ENCODE measurements at places on chromosomes 5 and 9. TPM values are rescaled to one million over a fixed set of nuclear protein-coding genes. Genes with fewer than 3 reads are reported as not detected.

GRCh38 chr5:72451741-72452505, 55.3 kb downstream of the ZNF366 start:
- DNase-seq = no peak
- peaks cover 43% of the 10 kb centered on the region for H3K4me1 ChIP-seq
- no peaks in the 10 kb centered on the region for H3K36me3 ChIP-seq
- peak overlapping the region; percentile 86 for H3K27ac ChIP-seq
- H3K27me3 ChIP-seq = no peaks in the 10 kb centered on the region

DNA sequence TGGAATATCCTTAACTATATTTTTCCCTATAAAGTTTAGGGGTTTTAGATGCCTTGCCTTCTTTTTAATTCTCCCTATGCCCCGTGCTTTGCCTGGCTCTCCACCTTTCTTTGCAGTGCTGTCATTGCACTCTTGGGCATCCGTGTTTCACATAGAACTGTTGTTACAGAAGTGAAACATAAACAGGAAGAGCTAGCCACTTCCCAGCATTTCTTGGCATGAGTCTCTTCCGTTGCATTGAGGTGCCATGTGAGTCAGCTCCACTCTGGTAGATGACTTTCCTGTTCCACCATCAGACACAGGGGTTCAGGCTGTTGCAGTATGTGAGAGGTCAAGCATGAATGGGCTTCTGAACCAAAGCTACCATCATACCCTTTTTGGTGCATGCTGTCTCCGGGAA, 73.4 kb downstream of the ANGPTL2 start:
- peak overlapping the region; percentile 12 for H3K4me3 ChIP-seq
- no peaks in the 10 kb centered on the region for H3K36me3 ChIP-seq
- no peak for DNase-seq
- no peaks in the 10 kb centered on the region for H3K27me3 ChIP-seq

DNA sequence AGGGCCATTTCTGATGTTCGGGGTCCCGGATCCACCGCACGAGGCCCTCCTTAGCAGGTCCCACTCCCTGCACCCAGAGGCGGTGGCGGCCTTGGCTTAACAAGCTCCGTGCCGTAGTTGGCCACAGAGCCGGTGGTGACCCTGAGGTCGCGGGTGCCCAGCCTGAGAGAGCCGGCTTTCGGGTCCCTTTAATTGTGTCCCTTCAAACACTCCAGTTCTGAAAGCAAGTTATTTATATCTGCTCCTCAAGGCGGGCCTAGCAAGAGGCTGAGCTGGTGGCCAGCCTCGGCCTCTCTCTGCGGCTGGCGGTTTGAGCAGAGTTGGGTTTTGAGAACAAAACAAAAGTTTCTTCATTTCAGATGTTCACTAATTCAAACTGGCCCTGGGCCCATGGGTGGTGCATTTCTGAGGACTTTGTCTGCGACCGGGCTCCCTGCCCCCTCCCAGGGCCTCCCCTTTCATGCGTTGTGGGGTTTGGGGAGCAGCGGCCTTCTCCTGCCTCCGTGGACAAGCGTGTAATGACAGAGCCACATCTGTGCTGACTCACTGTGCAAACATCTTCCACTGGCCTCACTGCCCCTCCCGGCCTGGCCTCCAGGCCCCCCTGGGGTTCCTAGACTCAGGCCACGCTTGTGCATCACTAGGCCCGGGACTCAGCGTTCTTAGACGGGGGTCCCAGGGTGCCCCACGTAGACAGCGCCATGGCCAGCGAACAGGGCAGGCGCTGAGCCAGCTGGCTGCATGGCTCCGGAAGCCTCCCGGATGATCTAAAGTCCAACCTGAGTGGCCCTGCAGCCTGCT, 49.4 kb upstream of the COL5A1 start:
- H3K4me3 ChIP-seq = no peak overlapping the region
- H3K27ac ChIP-seq = no peak overlapping the region
- DNase-seq = peak; percentile 64
- H3K36me3 ChIP-seq = no peaks in the 10 kb centered on the region

Gene PTGER4
- total RNA-seq = 31.2 TPM

Gene TMEM252
- total RNA-seq = not detected

Gene CCL27
- not detected for total RNA-seq

Measured in upper lobe of right lung (tissue), 1 donor.